CD4-positive, alpha-beta T cell treated with Interleukin-15 for 4 hours (primary cell): ENCODE measurements at places on chromosomes 5 and 9.

- no peak for DNase-seq
Measured at GRCh38 chr5:93967923-93968322, 226.5 kb upstream of the POU5F2 start.

DNA sequence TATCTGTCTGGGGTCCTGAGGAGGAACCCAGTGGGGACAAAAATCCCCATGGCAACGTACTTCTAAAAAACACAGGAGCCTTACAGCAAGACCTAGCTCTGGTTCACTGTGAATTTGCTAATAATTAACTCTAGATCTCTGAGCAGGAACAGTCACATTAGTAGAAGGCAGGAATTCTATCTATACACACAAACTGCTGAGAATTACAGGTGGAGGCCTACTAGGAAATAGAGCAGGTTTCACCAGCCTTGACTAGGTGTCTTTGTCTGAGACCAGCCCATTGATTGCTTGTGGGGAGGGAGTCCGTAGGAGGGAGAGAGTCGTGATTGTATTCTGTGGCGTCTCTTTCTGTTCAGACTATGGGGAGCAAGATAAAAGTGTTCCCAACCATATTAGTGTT lies 44.8 kb downstream of the PRLR start:
- no peak for DNase-seq

DNA sequence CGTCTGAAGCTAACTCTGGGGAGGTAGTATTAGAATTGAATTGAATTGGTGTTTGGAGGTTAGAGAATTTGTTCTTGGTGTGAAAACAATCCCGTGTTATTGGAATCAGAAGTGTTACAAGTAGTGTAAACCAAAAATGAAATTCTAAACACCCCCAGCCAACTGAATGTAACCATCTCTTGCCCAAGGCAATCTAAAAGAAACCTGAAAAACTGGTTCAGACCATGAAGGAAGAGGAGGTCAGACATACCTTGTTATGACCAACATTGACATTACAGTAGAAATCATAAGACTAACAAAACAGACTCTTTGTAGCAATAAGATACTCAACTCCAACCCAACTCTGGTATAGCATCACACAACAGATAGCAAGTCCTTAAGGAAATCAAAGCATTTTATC lies 159.0 kb downstream of the TUSC1 start:
- no peak for DNase-seq

DNA sequence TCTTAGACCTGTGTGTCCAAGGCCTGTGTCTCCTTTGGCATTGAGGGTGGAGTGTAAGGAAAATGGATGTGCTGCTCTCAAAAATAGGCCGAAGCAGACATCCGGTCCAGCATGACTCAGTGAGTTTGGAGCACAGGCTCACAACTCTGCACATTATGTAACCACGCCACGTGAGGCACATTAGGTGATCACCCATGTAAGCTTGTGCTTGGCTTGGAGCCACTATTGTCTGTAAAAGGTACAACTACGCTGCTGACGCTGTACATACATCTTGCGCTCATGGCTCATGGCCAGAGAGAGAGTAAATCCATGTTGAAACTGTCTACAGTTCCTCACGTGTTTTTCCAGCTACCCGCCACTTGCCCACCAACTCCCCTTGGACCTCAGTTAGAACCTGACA lies 177.5 kb downstream of the PDE4D start:
- no peak for DNase-seq

- DNase-seq: no peak
Measured at GRCh38 chr5:131812371-131813160, 15.7 kb upstream of the FNIP1 start.
